ENCODE measurements at places on chromosomes 13 and 19.

DNA sequence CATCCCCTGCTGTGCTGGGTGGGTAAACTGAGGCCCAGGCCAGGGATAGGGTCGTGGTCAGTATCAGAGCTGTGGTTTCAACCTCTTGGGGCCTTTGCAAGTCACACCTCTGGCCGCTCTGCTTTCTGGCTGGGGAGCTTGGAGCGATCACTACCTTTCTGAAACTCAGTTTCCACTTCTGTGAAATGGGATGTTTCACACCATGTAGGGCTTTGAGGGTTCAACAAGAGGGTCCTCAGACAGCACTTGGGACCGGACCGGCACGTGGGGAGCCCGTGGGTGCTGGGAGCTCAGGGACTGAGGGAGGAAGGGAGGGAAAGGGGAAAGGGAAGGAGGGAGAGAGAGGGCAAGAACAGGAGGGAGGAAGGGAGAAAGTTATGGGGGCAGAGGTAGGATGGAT is 21.1 kb downstream of the PGLS start:
- no peak for DNase-seq

DNA sequence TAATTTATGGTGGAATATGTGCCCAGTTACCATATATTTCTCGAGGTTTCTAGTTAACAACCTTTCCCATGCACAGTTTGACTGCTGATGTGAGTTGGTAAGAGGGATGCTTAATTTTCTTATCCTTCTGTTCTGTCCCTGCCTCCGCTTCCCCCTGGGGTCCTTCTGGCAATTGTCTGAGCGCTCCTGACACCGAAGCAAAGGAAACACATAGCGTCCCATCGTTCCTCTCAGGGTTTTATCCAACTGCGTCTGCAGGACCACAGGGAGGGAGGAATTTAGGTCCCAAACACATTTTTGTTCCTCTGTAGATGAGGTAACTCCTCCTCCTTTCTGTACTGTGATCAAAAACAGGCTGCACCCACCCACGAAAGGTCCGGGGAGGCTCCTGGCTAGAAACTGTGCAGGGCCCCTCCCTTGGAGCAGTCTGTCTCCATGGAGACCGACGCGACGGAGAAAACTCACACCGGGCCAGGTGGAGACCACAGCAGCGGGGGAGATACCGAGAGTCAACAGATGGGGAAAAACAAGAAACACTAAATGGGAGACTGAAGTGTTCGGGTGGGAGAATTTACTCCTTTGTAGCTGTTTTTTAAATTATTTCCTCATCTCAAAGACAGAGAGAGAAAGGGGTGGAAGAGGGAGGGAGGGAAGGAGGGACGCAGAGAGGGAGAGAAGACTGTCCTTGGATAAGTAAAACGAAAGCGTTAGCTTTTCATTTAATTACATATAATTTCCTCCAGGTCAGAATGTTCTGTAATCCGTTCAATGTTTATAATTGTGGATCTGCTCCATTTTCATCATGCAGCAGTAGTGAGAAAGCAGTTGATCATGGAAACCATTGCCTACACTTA is 191.8 kb upstream of the NBEA start:
- DNase-seq: no peak

- DNase-seq: no peak
Measured at GRCh38 chr19:9860407-9860806, 25.3 kb downstream of the PIN1 start.

- DNase-seq: no peak
Measured at GRCh38 chr13:35129500-35129899, 187.4 kb downstream of the NBEA start.

DNA sequence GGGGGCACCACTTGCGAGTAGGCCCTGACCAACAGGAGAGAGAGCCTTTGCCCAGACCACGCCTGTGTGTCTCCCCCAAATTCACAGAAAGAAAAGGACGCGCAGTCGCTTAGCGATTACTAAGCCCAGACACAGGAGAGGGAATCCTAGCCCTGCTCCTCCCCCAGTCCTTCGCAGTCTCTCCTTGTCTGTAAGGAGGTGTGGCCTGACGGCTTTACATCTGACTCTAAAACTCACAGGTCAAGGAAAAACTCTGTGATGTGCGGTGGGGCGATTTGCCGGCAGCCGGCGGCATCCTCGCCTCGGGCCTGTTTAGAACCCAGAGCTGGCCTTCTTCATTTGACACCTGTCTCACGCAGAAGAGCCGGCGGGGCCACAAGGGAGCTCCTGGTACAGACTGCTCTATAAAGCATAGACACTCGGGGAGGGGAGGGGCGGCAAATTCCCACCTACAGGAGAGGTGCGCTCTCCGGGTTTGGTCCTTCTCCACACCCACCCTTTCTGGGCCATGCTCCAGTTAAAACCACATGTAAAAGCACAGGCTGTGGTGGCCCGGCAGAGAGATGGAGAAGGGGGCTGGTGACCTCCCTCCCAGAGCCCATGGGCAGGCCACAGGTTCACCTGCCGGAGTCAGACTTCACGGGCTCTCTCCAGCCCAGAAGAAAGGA is 17.8 kb downstream of the GPR12 start:
- no peak for DNase-seq

DNA sequence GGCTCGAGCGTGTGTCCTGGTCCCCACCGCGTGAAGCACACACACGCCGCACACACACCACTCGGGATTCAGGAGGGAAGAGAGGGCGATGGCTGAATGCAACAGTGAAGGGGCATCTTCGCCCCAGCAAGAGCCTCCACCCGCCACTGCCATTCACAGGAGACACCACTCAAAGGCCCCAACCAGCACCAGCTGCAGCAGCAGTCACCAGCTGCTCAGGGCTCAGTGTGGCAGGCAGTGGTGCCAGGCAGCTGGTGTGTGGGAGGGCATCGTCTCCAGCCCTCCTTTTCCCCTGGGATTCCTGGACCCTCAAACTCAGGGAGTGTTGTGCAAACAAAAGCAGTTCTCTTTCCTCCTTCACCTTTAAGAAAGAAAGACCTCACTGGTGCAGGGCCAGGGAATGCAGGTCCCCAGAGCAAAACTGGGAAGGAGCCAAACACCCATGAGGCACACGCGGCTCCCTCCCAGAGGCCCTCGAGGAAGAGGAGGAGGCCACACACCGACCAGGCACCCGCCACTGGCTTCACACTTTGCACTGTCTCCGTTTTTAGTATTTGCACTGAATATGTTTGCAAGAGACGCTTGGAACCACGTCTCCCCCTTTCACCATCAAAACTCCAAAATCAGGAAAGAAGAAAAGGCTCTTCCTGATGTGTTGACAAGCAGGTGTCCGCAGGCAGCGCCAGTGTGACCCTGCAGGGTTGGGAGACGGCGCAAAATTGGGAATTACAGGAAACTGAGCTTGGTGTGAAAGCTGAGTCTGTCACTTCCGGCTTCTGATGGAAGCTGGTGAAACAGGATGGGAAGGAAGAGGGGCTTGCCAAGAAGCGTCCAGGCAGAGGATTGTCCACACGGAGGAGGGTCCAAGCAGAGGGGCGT is 26.4 kb upstream of the F7 start:
- DNase-seq: no peak

- no peak for DNase-seq
Measured at GRCh38 chr13:51861723-51862300, at the start of gene CCDC70. Gene CCDC70 (plus strand): TSS chr13:51861969. CDS start chr13:51865412, 3,443 bp downstream.

DNA sequence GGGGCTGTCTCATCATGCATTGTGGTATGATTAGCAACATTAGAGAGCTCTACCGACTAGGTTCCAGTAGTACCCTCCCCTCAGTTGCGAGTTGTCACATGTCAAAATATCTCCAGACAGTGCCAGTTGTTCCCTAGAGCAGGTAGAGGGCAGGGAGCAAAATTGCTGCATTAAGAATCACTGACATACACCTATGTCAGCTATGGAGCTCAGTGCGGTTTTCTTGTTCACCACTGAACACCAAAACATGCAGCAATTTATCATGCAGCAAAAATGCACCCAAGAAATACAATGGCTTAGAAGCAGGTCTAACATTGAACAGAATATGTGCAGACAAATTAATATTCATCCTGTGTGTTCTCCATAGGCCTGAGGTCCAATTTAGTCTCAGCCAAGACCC is 186.9 kb upstream of the STARD13 start:
- no peak for DNase-seq

- DNase-seq: no peak
Measured at GRCh38 chr13:79229761-79230160, 176.3 kb downstream of the RBM26 start.

DNA sequence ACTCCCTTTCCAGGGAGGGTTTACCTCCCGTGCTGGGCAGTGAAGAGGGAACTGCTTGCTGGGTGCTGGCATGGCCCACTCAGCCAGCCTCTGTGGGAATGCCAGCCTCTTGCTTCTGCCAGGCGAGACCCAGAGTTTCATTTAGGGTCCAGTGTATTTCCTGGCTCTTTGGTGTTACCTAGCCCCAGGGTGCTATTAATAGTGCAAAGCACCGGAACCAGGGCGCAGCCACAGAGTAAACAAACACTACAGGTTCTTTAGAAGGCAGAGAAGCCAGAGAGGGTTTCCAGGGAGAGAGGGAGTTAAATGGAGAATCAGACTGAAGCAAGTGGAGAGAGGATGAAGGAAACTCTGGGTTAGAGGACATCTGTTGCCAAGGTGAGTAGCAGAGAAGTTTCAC is 74.9 kb upstream of the SPATA13 start:
- no peak for DNase-seq

- no peak for DNase-seq
Measured at GRCh38 chr19:12139269-12139668, 881 bp downstream of the ZNF20 start.

DNA sequence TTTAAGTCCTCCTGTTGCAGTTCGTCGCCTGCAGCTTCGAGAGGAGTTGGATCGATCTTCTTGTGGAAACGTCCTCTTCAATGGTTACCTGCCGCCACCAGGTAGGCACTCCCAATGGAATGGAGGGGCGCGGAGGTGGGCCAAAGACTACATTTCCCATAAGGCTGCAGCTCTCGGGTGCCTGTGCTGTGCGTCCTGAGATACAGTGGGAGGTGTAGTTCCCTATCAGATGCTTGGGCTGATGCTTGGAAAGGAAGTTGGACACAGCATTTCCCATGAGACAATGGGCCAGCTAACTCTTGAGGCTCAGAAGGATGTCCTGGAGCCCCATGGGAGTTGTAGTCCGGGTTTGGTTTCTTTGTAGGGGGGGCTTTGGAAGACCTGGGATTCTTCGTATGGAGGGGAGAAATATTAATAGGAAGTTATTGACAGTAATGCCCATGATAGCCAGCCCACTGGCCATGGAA is 1.8 kb downstream of the SHKBP1 start:
- DNase-seq: no peak

- no peak for DNase-seq
Measured at GRCh38 chr13:104385404-104385803, 1319.2 kb upstream of the SLC10A2 start.

DNA sequence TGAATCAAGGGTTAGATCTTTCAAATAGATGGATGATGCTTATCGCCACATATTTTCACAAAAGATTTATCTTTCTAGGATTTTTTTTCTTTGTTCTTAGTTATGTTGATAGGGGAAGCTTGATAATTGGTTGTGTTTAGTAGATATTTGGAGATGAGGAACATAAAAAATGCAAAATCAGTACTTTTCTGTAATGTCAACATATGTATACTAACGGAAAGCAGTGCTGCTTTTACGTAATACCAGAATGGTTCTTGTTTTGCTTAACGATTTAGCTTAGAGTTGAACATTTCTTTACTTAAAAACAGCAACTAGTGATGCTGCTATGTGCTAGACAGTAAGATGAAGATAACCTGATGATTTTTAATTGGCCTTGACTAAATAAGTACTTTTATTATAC is 3.0 kb downstream of the ZMYM2 start:
- DNase-seq: no peak

- DNase-seq: no peak
Measured at GRCh38 chr19:35206855-35207254, 21.7 kb downstream of the FAM187B start.

DNA sequence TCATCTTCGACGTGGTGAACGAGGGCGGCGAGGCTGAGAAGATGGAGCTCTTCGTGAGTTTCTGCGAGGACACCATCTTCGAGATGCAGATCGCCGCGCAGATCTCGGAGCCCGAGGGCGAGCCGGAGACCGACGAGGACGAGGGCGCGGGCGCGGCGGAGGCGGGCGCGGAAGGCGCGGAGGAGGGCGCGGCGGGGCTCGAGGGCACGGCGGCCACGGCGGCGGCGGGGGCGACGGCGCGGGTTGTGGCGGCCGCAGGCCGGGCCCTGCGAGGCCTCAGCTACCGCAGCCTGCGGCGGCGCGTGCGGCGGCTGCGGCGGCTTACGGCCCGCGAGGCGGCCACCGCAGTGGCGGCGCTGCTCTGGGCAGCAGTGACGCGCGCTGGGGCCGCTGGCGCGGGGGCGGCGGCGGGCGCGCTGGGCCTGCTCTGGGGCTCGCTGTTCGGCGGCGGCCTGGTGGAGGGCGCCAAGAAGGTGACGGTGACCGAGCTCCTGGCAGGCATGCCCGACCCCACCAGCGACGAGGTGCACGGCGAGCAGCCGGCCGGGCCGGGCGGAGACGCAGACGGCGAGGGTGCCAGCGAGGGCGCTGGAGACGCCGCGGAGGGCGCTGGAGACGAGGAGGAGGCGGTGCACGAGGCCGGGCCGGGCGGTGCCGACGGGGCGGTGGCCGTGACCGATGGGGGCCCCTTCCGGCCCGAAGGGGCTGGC is 52.6 kb downstream of the MAP4K1 start:
- DNase-seq: no peak

- DNase-seq: no peak
Measured at GRCh38 chr19:51651216-51651846, 4.7 kb upstream of the SIGLEC14 start.

GRCh38 chr19:584240-585001 is 5.3 kb upstream of the HCN2 start:
- DNase-seq: peak; percentile 56

GRCh38 chr19:10984166-10984735 is 23.4 kb downstream of the SMARCA4 start:
- DNase-seq: no peak

GRCh38 chr13:48159826-48160225 is 64.9 kb upstream of the MED4 start:
- DNase-seq: no peak

DNA sequence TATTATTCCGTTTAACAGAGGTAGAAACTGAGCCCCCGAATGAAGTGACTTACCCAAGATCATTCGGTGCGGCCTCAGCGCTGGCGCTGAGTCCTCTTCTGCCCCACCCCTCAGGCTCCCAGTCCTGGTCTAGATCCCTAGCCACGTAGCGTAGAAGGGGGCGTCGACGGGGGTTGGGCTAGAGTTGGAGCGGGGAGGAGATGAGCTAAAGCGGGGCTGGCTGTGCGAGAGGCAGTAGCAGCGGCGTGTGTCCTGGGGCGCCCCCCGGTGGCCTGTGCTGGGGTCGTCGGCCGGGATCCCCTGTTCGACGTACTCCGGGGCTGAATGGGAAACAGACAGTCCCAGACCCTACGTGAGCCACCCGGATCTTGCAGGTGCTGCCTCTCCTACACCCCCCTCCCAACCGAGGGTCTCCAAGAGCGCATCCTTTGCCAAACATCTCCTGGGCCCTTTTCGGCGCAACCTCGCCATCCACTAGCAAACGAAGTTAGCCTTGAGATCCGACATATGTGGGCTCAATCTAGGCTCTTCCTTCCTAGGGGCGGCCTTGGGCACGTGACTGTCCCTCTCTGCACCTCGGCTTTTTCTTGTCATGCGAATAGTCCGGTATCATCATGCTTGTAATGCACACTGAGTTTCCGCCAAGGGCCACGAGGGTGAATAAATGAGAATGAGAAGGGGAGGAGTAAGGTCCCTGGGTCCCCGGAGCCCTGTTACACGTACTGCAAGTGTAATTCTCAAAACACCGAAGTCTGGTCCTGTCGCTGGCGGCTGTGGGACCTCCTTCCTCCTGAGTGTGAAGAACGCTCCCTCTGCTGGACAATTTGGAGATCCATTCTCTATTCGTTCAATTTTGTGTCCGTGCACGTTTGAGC is 47.7 kb downstream of the CYP4F22 start:
- DNase-seq: peak; percentile 94

- DNase-seq: no peak
Measured at GRCh38 chr13:35923347-35923746, 207.8 kb downstream of the DCLK1 start.

- no peak for DNase-seq
Measured at GRCh38 chr13:36789061-36789460, 30.0 kb upstream of the RFXAP start.

All from stimulated activated CD8-positive, alpha-beta memory T cell treated with anti-CD3 and anti-CD28 coated beads, Interleukin-4, amount 100 ng/mL, for 1 hour (primary cell).